ENCODE measurements at places on chromosomes 1 and 21.

DNA sequence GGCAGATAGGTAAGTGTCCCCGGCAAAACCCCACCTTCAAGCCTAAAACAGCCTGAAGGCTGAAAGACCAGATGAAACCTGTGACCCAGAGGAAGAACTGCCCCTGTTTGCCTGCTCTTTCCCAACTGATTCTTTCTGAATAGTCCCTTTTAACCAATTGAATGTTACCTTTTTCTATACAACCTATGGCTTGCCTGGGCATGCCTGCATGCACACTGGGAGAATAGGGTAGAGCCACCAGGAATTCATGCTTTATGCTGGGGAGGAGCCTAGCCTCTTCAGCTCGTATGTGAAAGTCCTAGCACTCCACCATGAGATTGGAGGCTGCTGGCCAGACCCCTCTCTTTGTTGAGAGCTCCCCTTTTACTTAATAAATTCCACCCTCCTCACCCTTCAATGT lies 340.0 kb downstream of the PTBP2 start:
- no peak for DNase-seq

- no peak for DNase-seq
Observed at GRCh38 chr1:202085682-202086373, 36.9 kb upstream of the GPR37L1 start.

- peak; percentile 8 for DNase-seq
Observed at GRCh38 chr1:1430114-1430982, 5.1 kb upstream of the VWA1 start.

GRCh38 chr1:41479000-41479807 lies 5.3 kb downstream of the EDN2 start:
- DNase-seq, result no peak

GRCh38 chr1:202807926-202808757 lies at the start of gene KDM5B:
Gene KDM5B (minus strand): TSS chr1:202808421. CDS start chr1:202808305, 116 bp downstream.
- no peak for DNase-seq

DNA sequence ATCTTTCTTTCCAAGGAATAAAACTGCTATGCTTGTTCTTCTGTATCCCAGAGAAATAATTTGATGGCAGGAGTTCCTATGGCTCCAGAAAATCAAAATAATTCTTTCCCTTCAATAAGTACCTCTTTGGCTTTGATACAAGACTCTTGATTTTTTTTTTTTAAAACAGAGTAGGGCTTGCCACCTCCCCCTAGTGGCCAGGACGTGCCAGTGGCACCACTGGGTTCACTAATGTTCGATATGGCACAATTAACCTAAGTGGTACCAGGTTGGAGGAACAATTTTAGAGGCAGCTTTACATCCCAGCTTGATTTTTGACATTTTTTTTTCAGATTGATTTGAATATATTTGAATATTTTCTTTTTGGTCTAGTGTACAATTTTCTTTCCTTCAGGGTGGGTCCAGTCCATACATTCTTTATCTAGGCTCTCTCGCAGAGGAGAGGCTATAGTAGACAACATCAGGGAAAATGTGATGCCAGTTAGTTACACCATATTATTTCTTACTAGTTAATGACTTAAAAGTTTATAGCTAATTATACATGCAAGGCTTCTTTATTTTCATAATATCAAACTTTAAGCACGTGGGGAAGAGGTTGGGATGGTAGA lies 330.9 kb downstream of the S1PR1 start:
- no peak for DNase-seq
